Foreskin melanocyte (primary cell): ENCODE measurements at places on chromosomes 11 and 22.

GRCh38 chr11:3120071-3120792, 44.9 kb downstream of the OSBPL5 start:
- DNase-seq, result no peak

GRCh38 chr22:29060931-29061330, 700 bp downstream of the C22orf31 start:
- DNase-seq, result no peak

DNA sequence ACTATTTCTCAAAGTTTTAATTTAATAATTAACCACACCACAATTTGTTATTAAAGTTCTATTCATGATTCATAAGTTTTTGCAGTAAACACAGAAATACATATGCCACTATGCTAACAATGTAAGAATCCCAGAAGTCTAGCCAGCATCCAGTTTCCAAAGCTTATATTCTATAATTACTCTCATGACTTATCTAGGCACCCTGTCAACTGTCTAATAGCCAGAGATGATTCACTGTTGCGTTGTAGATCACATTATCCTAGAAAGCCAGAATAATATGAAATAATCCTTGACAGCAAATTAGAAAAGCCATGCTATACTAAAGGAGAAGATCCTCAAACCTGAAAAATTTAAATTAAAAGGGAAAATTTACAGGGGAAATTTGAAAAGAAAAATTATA, 141.0 kb downstream of the SOX6 start:
- no peak for DNase-seq

DNA sequence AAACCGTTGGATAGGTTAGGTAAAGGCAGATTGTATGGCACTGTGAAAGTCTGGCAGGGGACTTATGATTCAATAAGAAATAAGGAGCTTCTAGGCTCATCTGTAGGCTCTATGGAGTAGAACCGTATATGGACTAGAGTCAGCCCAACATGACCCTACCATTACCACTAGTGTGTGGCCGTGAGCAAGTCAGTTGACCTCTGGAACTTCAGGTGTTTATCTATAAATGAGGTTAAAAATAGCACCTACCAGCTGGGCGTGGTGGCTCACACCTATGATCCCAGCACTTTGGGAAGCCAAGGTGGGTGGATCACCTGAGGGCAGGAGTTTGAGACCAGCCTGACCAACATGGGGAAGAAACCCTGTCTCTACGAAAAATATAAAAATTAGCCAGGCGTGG, 4.4 kb downstream of the HINFP start:
- DNase-seq, result no peak

GRCh38 chr22:19663821-19664355, 50.4 kb upstream of the SEPTIN5 start:
- DNase-seq, result no peak

GRCh38 chr11:84310268-84310667, 1024.1 kb upstream of the CCDC90B start:
- DNase-seq, result no peak

DNA sequence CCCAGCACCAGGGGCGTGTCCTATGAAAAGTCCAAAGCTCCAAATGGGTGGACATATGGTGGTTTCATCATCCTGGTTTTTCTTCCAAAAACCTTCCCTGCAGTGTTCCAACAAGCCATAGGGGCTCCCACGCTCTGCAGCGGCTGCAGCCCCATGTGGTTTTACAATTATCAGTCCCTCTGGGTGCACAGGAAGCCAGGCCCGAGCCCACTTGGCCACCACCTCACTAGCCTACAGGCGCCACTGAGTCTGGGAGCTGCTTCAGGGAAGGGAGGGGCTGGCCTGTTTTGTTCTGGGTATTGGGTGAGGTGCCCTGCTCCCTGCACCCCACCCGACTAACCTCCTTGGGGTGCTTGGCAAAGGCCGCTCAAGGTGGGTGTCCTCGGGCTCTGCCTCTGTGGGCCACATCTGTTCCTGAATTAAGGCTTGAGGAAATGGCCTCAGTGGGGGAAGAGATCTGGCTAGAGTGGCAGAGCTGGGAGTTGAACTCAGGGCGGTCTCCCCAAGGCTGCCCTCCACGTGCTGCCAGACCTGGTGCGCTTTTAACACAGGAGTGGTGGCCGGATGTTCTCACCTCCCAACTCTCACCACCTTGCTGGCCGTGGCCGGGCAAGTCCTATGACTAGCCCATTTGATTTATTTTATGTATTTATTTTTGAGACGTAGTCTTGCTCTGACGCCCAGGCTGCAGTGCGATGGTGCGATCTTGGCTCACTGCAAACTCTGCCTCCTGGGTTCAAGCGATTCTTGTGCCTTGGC, 5.3 kb upstream of the CDC42BPG start:
- no peak for DNase-seq

- peak; percentile 54 for DNase-seq
These were observed 817 bp downstream of the RELT start for GRCh38 chr11:73376803-73377629.

- no peak for DNase-seq
These were observed 162.4 kb upstream of the SYN3 start for GRCh38 chr22:33220476-33221080.

- DNase-seq, result no peak
These were observed 805.6 kb upstream of the LRRC4C start for GRCh38 chr11:42265072-42265471.

DNA sequence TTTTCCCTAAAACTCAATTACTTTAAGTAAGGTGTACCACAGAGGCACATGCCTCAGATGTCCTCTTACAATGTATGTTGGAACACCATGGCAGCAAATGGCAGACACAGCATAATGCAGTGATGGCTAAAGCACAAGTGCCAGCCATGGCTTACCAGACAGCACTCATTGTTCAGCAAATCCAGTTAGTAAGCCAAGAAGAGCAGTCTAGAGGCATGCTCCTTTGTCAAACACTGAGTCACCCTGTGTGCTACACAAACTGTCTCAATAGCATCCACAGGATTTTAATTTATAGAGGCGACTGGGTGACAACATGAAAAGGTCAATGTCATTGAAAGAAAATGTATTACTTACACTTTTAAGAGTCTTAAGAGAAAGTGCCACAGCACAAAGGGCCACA, 140.6 kb downstream of the KCNA4 start:
- DNase-seq, result no peak

- DNase-seq, result peak; percentile 70
These were observed 147.2 kb upstream of the BDNF start for GRCh38 chr11:27847496-27847895.

- DNase-seq, result no peak
These were observed 54.0 kb upstream of the GCAT start for GRCh38 chr22:37753746-37754145.

- DNase-seq, result no peak
These were observed 58.7 kb upstream of the FAM181B start for GRCh38 chr11:82792319-82792718.

GRCh38 chr11:11400635-11401232, 47.7 kb upstream of the CSNK2A3 start:
- DNase-seq, result no peak

GRCh38 chr22:44461614-44462013, 36.4 kb downstream of the RTL6 start:
- DNase-seq, result no peak

DNA sequence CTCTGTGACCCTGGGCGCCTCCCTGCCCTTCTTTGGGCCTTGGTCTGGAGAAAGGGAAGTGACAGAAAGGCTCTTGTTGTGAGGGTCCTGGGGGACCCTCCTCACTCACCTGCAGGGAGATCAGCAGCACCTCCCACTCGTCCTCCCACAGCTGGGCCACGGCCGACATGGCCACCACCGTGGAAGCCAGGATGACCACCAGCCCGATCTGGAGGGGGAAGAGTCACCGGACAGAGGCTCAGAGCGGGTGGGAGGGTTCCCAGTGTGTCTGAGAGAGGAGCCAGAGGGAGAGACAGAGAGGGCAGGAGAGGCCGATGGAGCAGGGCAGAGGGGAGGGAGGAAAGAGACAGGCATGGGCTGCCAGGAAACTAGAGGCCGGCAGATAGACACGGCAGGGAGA, 16.8 kb upstream of the KLHL35 start:
- no peak for DNase-seq

DNA sequence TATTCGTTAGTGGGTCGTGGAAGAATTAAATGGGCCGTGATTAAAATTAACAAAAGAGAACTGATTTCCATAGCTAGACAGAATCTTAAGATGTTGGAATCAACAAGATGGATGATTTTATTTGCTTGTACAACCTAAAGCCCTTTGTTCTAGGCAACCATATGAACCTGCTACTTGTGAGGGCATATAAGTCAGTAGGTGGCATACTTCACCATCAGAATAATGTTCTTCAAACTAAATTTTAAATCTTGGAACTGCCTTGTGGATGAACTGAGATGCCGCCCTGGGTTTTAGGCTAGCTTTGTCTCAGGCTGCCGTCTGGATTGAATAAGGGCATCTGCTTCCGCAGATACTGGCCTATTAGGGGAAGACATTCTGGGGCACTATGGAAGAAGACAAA, 40.9 kb downstream of the CSRP3 start:
- DNase-seq, result no peak

- no peak for DNase-seq
These were observed 74.6 kb upstream of the SUSD2 start for GRCh38 chr22:24106385-24107381.

DNA sequence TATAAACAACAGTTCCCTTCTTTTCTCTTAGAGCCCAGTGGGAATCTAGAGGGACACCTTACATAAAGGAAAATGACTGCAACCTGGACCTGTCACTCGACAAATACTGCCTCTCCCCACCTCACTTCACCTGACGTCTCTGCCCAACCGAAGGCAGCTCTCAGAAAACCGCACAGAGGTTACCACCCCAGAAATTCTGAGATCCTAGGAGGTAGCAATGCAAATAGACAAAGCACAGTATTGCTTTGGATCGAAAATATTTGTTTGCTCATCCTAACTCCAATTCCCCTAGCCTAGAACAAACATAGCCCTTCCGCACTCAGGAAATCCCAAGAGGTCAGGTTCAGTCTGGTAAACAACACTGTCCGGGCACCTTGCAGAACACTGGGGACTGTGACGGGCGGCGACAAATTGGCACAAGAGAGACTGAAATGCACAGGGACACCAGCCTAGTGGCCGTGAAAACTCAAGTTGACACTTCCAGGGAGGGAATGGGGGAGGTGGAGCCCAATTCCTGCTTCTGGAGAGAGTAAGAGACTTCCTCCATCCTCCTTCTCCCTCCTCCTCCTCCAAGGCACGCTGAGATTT, 420 bp upstream of the TRIM44 start:
- DNase-seq, result peak; percentile 21

DNA sequence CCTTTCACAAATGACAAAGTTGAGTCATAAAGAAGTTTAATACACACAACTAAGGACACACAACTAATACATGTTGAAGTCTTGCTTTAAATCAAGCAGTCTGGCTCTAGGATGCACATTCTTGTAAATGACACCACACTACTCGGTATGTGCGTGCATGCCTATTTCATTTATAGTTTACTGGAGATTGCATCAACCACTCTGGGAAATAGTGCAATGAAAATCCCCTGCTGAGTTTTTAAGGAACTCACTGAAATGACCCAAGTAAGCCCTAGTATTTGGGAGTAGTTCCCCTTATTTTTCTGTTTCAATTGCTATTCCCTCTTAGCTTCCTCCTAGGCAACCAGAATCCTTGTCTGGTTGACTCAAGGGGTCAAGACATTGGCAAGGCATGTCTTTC, 160.2 kb upstream of the LARGE1 start:
- no peak for DNase-seq

DNA sequence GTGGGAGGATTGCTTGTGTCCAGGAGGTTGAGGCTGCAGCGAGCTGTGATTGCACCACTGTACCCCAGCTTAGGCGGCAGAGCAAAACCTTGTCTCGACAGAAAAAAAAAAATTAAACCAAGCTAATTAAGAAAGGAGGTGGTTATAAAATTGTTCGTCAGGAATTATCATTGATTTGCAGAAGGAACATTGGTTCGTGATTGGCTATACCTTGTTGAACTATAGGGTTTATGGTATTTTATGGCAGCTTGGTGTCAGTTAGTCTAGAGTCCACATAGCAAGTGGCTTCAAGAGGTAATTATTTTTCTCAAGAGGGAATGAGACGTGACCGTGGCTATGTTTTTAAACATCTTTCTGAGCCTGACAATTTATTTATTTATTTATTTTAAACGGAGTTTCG, 11.5 kb upstream of the TMEM216 start:
- DNase-seq, result no peak

DNA sequence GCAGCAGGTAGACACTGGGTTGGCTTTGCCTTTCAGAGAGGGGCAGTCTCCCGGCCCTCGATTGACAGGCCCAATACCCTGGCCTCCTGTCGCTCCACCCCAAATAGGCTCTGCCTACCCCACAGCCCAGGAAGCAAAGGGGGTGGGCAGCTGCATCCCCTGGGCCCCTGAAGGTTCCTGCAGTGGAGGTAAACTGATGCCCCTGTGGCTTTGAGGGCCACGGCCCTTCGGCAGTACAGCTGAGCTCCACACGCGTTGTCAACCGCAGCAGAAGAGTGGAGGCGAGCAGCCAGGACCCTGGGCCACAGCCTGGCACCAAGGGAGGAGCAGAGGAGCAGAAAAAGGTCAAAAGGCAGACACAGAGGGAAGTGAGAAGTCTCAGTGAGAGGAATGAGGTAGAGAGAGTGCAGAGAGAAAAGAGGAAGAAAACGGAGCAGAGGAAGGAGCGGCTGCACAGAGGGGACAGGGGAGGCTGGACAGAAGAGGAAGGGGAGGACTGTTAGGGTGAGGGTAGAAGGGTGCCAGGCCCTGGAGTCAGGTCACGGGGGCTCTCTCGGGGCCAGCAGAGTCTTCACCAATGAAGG, 64.0 kb downstream of the SLC22A12 start:
- no peak for DNase-seq

DNA sequence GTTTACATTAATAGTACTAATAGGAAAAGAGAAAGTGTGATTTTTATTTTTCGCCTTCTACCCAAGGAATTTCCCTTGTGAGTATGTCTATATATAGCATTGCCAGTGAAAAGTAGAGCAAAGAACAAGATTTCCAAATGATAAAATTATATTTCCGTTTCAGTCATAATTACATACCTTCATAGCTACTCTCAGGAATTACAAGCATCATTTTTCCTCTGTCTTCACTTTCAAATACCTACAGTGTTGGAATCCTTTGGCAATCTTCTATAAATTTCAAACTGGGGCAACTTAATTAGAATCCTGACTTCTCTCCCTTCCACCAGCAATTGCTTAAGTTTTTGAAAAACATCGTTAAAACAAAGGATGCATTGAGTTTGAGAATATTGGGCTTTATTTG, 35.5 kb upstream of the SPON1 start:
- DNase-seq, result no peak

- DNase-seq, result peak; percentile 48
These were observed 139.6 kb upstream of the E2F8 start for GRCh38 chr11:19380375-19380774.

DNA sequence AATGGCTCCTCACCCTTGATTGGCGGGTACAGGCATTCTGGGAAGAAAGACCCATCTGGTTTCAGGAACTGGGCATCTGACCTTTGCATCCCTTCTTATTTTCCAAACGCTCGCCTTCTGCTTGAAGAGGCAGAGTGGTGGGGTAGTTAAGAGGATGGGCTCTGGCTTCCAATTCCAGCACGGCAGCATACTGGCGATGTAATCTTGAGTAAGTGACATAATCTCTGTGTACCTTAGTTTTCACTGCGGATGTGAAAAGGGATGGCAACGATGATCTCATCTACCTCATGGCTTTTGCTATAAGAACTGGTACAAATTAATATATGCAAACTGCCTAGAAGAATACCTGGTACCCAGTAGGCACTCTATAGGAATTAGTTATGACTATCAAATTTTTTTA, 10.0 kb upstream of the TIMP3 start:
- no peak for DNase-seq
